ENCODE measurements at places on chromosomes 16 and 17.

GRCh38 chr16:81686391-81687130, 92.5 kb upstream of the PLCG2 start:
- DNase-seq: no peak

DNA sequence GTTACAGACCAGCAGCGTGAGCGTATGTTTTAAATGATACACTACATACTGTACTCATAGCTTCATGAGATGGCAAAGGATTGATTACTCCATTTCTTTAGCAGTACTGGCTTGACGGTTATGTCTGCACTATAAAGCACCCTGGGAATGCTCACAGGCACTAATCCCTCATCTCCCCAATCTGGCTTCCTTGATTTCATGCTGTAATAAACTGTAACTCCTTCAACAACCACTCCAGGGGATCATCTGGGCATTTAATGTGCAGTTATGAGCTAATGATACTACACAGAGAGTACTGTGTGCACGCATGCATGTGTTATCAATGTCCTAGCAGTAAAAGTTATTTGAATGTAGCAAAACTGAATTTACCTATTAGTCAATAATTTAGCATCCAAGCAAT, 20.2 kb downstream of the MEIOB start:
- no peak for DNase-seq

- no peak for DNase-seq
Measured at GRCh38 chr17:12567077-12568053, 98.3 kb upstream of the MYOCD start.

- no peak for DNase-seq
Measured at GRCh38 chr16:19281246-19281645, 4.3 kb upstream of the CLEC19A start.

- DNase-seq: no peak
Measured at GRCh38 chr16:51439271-51439670, 288.2 kb upstream of the SALL1 start.

GRCh38 chr16:89615596-89616090, 2.2 kb downstream of the DPEP1 start:
- peak; percentile 11 for DNase-seq

All from activated CD4-positive, alpha-beta T cell treated with anti-CD3 and anti-CD28 coated beads for 24 hours (primary cell).